ENCODE measurements at places on chromosomes 3 and 15.
A peak's percentile ranks its signal among the peaks of the same experiment; 100 is the strongest.

- DNase-seq: no peak
Observed at GRCh38 chr15:48315041-48315440, 16.2 kb upstream of the DUT start.

- DNase-seq: no peak
Observed at GRCh38 chr15:91223863-91224262, 123.8 kb downstream of the SV2B start.

- no peak for DNase-seq
Observed at GRCh38 chr3:179921500-179921899, 115.2 kb downstream of the PEX5L start.

- no peak for DNase-seq
Observed at GRCh38 chr15:63917588-63918316, 84.0 kb upstream of the HERC1 start.

DNA sequence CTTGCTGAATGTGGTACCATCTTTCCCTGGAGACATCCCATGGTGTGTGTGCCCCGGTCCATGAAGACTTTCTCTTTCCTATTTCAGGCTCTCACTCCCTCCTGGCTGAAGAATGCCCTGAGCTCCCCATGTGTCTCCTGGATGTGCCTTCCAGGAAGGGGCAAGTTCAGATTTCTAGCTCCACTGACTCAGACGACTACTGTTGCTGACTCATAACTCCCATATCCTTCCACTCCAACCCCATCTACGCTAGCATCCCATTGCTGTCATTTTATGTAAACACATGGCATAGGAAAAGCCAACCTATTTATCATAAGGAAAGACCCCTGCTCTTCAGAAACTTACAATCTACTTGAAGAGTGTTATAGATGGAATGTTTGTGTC is 95.0 kb downstream of the ADCY5 start:
- DNase-seq: no peak

DNA sequence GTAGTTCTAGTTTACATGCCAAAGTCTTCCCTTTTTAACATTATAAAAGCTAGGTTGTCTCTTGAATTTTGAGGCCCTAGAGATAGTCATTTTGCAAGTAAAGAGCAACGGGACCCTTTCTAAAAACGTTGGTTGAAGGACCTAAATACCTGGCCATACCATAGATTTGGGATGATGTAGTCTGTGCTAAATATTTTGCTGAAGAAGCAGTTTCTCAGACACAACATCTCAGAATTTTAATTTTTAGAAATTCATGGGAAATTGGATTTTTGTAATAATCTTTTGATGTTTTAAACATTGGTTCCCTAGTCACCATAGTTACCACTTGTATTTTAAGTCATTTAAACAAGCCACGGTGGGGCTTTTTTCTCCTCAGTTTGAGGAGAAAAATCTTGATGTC is 21.3 kb downstream of the SLC35A5 start:
- DNase-seq: no peak

DNA sequence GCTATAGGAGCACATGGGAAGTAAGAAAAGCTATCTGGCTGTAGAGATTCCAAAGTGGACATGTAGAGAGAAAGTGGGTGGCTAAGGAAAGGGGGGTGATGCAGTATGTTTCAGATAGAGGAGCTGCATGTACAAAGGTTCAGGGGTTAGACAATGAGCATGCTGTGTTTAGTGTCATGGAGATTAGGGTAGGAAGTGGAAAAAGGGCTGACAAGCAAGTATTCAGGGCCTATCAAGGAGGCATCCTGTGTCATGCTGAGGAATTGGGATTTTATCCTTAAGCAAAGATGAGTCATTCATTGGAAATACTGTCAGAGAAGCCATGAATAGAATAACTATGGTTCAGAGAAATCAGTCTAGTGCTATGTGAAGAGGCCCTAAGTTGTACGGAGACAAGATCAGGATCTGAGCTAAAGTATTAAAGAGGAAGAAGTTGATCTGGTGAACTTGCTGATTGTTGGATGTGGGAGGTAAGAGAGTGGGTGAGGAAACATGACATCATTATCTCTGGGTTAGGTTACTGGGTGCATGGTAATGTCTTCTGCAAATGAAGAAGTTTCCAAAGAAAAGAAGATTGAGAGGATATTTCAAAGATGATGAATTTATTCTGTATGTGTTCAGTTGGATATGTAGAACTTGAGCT is 176.7 kb upstream of the GOLIM4 start:
- DNase-seq: no peak

DNA sequence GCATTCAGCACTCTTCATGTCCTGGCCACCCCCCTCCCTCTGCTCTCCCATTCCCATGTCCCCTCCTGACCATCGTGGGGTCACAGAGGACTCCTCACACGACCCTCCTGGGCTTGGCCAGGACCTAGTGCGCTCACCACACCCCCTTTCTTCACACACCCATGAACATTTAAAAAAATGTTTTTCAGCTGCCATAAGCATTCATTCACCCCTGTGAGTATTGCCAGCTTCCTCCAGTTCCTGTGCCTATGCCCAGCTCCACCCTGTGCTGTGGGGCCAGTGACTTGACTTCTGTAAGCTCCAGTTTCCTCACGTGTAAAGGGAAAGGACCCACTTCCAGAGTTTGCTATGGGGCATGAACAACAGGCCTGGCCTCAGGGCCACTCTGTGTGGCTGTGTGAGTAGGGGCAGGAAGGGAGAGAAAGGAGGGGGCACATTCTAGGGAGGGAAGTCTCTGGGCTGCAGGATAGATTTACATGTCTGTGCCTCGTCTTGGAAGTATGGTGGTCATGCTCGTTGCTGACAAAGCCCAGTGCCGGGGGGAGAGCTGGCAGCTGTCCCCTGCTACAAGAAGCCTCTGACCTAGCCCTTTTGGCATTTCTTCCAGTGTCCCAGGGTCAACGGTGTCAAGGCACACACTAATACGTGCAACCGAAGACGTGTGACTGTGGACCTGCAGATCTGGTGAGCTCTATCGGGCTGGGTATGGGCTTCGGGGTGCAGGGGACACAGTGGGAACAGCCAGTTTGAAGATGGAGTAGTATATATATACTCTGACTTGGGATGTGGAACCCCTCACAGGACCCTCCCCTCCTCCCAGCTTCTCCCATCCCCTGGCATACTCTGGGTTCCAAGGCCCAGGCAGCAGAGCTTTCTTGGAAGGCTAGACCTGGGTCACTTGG is 22.8 kb downstream of the ESYT3 start:
- no peak for DNase-seq

DNA sequence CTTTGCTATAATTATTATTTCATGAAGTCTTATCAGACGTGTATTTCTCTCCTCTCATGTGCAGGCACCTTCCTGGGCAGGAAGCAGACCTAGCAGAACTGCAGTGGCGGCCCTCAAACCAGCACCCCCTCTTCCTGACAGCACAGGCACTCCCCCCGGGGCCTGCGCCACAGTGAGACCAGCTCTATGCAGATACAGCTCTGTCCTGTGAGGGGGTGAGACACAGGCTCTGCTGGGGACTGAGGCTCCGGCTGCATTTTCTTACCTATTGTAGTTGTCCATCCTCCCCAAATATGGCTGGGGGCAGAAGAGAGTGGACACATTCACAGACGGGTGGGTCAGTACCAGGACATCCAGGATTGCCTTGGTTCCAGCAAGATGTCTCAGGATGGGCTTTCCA is 5.0 kb downstream of the CISH start:
- DNase-seq: peak; percentile 52

GRCh38 chr3:147836330-147836729 is 427.2 kb downstream of the ZIC1 start:
- DNase-seq: no peak

DNA sequence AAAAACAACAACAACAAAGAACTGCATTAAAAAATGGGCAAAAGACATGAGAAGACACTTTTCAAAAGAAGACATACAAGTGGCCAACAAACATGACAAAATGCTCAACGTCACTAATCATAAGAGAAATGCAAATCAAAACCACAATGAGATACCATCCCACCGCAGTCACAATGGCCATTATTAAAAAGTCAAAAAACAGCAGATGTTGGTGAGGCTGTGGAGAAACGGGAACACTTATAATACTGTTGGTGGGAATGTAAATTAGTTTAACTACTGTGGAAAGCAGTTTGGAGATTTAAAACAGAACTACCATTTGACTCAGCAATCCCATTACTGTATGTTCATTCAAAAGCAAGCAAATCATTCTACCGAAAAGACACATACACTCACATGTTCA is 15.1 kb downstream of the EIF1B start:
- DNase-seq: no peak

DNA sequence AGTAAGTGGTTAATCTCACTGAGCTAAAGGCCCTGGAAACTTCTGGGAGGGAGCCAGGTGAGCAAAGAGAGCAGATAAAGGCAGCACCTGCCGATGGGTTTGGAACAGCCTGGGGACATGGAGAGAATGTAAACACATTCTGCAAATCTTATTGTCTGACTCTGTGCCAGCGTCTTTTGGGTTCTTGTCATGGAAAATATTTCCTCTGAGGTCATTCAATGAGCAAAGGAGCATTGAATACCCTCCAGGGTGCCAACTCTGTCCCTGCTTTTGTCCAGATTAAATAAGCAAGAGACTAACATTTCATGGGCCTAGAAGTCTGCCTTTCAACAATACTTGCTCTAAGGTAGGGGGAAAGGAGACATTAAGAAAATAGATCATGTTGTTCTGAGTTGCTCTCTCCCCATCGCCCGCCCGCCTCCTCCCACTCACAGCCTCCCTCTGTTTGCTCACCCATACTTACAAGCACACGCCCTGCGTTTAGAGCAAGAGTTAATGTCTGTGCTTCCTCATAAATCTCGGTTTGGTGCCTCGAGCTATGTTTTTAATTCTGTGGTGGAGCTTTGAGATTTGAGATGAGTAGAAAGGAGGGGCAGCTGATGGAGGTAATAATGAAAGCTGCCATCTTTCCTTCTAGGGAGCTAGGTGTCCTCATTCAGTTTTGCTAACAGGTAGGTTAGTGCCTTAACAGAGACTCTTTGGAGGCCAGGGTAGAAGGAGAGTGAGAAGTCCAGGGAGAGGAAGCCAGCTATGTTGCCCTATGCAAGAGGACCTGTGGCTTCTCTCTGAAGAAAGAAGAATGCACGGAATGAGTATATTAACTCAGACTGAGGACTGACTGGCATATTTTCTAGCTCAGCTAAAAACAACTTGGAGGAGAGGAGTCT is 132.9 kb downstream of the TPRG1 start:
- peak; percentile 59 for DNase-seq

DNA sequence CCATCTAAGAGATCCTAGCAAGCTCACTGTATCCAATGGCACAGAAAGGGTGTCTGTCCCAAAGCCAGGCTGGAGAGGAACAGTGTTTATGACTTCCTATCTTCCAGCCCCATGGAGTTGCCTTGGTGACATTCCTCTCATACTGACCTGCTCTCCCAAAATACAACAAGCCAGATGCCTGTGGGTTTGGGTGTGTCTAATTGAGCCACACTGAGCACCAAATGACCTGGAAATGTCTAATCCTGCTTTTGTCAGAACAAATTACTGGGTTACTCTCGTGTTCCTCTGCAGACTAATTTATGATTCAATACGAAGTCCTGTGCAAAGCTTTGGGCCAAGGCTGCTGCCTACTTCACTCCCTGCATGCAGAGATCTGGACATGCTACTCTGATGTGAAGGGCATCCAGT is 98.1 kb upstream of the STRIT1 start:
- DNase-seq: no peak

GRCh38 chr3:61564395-61565059 is 3.2 kb downstream of the PTPRG start:
- DNase-seq: peak; percentile 34

DNA sequence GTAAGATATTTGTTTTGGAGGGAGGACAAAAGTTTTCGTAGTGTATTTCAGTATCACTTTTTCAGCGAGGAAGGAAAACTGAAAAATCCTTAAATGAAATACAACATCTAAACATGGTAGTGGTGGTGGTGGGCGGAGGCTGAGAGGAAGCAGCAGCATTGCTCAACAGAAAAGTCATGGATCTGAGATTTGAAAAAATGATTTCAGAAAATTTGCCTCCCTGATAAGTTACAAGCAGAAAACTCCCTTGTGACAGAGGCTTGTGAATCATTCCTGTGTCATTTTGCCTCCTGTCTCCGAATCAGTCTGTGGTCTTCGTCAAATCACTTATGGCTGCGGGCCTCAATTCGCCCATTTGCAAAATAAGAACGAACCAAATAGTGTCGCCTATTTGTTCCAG is 965 bp upstream of the CRBN start:
- no peak for DNase-seq

- no peak for DNase-seq
Observed at GRCh38 chr3:138775254-138775595, 59.5 kb downstream of the PIK3CB start.

DNA sequence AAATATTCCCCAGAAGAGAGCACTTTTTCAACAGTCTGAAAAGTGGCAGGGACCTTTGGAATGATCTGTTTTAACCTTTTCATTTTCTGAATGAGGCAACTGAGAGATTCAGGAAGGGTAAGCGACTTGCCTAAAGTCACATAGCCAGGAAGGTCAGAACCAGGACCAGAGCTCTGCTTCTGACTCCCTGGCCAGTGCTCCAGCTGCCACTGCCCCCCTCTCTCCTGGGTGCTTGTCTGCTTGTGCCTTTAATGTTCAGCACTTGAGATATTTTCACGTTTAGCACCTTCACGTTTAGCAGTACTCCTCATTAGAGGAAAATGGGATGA is 68.3 kb downstream of the SMAD3 start:
- no peak for DNase-seq

GRCh38 chr3:185825006-185825638 is at the start of gene IGF2BP2:
Gene IGF2BP2 (minus strand): TSS chr3:185825042. CDS start chr3:185824960, 82 bp downstream.
- peak; percentile 57 for DNase-seq

GRCh38 chr3:73508330-73508954 is 116.3 kb downstream of the PDZRN3 start:
- peak; percentile 50 for DNase-seq

DNA sequence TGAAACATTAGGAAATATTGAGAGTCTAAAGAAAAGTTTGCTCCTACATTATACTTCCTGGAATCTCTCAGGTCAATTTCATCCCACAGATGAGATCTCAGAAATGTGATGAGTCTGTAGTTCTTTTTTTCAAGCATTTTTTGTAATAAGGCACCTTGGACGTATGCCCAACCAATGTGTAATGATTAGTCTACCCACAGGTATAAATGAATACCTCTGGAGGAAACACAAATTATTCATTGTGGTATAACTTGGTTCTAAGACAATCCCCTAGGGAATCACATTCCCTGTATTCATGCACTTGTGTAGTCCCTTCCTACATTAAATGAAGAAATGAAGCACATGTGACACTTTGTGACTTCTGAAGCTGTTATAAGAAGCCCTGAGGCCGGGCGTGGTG is 596.2 kb upstream of the UBE2E2 start:
- DNase-seq: no peak

- no peak for DNase-seq
Observed at GRCh38 chr15:43648649-43649429, at the start of gene CATSPER2. Gene CATSPER2 (minus strand): TSS chr15:43648844. CDS start chr15:43648061, 783 bp downstream.

DNA sequence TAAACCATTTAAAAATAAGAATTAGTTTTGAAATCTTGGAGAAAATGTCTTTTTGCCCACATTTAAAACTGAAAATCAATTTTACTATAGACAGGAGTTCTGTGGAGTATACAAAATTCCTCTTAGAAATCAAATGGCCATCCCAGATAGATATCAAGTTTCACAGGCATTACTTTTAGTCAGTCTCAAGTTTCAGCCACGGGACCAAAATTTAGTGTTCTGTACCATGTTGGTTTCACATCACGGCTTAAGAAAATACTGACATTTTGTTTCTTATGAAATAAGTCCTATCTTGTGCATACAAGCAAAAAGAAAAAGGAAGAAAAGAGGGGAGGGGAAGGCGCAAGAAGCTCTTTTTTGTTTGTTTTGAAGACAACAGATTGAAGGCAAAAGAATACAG is 45.7 kb downstream of the EIF2AK4 start:
- DNase-seq: no peak
